Bronchial epithelial cell (primary cell): ENCODE measurements at places on chromosomes 11 and 22.

- no peak for DNase-seq
Observed at GRCh38 chr22:36976606-36977005, 42.6 kb downstream of the TST start.

- DNase-seq, result no peak
Observed at GRCh38 chr22:40484906-40485669, 114.7 kb downstream of the SGSM3 start.

GRCh38 chr11:108897071-108897481 lies 232.2 kb downstream of the DDX10 start:
- DNase-seq, result no peak

- peak; percentile 86 for DNase-seq
Observed at GRCh38 chr11:66880496-66881450, 23.9 kb downstream of the LRFN4 start.
